ENCODE measurements at places on chromosomes 5 and 9.

DNA sequence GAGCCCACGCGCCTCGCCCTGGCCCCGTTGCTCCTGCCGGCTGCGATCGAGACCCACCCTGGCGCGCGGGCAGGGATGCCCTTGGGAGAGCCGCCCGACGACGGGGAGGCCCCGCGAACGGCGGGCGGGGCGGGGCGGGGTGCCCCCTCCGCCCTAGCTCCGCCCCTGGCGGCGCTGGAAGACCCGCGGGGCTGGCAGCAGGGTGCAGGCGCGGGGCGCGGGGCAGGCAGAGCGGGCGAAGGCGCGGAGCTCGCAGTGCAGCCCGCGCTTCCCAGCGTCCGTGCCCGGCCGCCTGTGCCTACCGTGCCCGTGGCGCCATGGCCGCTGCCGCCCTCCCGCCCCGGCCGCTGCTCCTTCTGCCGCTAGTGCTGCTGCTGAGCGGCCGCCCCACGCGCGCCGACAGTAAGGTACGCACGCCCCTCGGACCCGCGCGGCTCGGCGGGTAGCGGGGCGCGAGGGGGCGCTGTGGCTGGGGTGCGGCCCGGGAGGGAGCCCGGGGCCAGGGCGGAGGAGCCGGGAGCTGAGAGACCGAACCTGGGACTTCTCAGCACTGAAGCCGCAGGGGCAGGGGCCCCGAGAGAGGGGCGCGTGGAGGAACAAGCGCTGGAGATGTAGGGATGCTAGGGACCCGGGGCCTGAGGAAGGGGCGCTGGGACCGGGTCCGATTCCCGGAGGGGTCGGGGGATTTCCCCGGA is at the start of gene OLFML2A:
Gene OLFML2A, plus strand, starts transcription at position 180 of the 695 bp plus-strand sequence. Its CDS starts 138 bp downstream, at position 318.
- DNase-seq: no peak

DNA sequence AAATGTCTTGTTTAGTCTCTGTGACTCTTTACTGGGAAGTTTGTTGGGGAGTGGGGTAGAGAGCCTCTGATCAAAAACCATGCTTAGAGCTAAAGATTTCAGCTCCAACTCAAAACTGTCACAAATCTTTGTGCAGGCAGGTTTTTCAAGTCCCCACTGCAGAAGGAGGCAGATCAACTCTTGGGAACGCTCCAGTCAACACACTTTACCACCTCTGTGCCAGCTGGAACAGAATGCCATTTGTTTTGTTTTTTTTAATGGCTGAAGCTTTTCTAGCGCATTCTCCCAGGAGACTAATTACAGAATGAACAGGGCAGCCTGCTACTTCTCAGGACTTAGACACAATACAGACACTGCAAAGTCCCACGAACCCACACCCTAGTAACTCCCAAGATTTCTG is 17.9 kb upstream of the LHX6 start:
- DNase-seq: no peak

- no peak for DNase-seq
These were observed 33.5 kb upstream of the STXBP1 start for GRCh38 chr9:127578627-127578951.

GRCh38 chr9:92406477-92406876 is 2.1 kb upstream of the OGN start:
- DNase-seq: no peak

- DNase-seq: no peak
These were observed 19.9 kb downstream of the URM1 start for GRCh38 chr9:128390813-128391711.

DNA sequence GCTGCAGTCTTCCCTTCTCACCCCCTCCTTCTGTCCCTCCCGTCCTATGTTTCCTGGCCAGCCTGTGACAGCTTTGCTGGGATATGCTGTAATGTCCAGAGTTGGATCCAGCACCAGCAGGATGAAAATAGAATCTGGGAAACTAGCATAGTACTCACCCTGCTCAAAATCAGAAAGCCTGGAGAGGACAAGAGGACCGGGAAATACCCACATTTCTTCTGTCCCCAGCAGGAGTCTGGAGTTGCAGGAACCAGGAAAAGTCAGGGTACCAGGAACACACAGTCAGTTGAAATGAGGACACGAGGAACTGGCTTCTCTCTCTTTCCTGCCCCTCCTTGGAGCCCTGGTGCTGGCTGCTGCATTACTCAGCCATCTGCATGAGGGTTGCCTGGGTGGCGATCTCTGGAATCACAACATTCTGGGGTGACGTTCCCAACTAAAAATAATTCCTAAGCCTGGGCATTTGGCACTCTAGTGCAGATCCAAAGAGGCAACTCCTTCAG is 59.6 kb upstream of the NFIL3 start:
- no peak for DNase-seq

DNA sequence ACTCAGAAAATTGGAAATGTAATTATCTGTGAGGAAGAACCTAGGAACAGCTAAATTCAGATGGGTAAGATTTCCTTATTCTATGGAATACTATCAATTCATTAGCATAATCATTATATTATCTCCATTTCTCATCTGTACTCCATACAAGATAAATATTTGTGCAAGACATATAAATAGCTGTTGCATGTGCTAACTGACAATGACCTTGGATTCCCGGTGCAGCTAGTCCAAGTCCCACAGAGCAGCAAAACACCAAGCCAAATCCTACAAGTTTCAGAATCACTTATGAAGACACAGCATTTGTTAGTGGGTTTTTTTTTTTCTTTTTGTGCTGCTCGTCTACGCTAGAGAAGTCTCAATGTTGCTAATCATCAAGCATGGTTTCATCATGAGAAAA is 64.8 kb downstream of the NUDT12 start:
- no peak for DNase-seq

DNA sequence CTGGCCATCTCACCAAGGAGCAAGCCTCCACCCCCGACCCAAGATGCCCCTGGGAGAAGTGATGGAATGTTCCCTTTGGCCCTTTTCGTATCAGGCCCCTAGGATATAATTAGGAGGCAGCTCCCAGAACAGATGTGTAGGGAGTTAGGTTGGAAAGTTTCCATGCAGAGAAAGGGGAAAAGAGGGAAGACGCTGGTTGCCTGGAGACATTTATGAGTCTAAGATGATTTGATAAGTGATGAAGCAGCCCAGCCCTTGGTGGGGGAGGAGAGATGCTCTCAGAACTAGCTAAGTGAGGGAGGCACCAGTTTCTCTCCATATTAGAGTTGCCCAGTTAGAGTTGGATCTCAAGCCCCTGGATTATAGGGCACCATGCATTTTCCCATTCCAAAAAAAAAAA is 137.5 kb downstream of the GNA14 start:
- no peak for DNase-seq

- DNase-seq: no peak
These were observed 130.8 kb upstream of the FAM120A start for GRCh38 chr9:93320591-93321219.

DNA sequence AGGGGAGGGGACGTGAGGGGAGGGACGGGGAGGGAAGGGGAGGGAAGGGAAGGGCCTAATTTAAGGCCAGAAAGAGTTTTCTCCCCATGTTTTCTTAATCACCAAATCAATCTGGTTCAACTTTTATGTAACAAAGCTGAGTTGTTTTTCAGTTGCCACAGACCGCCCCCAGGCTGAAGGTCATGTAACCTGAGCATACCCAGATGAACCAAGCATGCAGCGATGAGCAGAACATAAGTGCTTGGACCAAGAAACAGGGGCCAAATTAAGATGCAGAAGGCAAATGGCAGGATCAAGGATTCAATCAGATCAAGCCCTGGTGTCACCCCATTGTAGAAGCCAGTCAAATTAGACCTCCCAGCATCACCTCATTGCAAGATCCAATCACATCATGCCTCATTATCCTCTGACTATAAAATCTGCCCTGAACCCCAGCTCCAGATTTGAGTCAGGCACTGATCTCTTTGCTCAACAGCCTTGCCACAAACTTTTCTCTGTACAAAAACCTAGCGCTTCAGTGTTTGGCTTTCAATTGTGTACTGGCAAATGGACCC is 113.5 kb upstream of the TNPO1 start:
- DNase-seq: no peak

DNA sequence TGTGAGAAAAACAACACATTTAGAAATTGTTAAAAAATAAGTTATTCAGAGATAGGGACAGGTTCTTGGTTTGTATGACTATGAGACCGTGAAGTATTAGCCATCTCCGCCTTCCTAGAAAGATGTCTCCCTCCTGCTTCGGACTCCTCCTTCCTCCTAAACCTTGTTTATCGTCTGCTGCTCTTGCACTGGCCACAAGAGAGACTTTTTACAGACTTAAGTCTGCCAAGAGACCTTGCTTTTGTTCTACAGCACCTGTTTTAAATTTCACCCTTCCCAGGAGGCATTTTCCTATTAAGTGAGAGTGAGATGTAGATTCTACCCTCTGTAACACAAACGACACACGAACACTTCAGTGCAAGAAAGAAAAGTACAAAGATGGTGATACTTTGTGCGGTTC is 274.6 kb downstream of the ARHGEF28 start:
- no peak for DNase-seq

DNA sequence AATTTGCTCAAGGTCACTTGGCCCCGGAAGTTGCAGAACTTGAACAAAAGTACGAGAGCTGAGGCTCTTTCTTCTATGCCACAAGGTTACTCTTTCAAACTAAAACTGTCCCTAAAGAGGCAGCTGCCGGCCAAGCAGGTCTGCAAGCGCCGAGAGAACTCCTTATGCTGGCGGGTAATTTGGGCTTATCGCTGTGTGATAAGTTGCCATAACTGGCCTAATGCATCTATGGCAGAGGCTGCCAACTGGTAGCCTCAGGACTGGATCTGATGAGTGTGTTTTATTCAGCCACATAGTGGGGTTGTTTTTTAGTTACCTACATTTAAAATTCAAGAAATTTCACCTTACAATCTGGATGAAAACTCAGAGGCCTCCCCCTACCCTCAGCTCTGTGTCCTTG is 68.1 kb upstream of the SPOCK1 start:
- no peak for DNase-seq

Data from NCI-H1105 (cell line).